ENCODE measurements at places on chromosomes 7 and 10. TPM values are rescaled to one million over a fixed set of nuclear protein-coding genes. Genes with fewer than 3 reads are reported as not detected.

LRMDA gene
- 17.1 TPM for total RNA-seq

NOS3 gene
- total RNA-seq = 12.6 TPM

LRGUK gene
- total RNA-seq = 2.4 TPM

ACSM6 gene
- not detected for total RNA-seq

- DNase-seq = no peak
These were observed 719.2 kb upstream of the LRRN3 start for GRCh38 chr7:110371709-110372108.

- no peak for DNase-seq
These were observed 133.0 kb downstream of the TSPAN12 start for GRCh38 chr7:120724955-120725354.

GRCh38 chr10:82653244-82654155, 778.5 kb downstream of the NRG3 start:
- DNase-seq = no peak

GRCh38 chr10:7715515-7715914, 12.4 kb downstream of the ITIH2 start:
- DNase-seq = no peak
